ENCODE measurements at places on chromosomes 13 and 19.

GRCh38 chr19:3284759-3285646 lies 60.5 kb downstream of the CELF5 start:
- DNase-seq: peak; percentile 64

- no peak for DNase-seq
Measured at GRCh38 chr19:58575183-58576041, 2.3 kb upstream of the MZF1 start.

GRCh38 chr19:5131031-5131505 lies 162.2 kb downstream of the KDM4B start:
- no peak for DNase-seq

DNA sequence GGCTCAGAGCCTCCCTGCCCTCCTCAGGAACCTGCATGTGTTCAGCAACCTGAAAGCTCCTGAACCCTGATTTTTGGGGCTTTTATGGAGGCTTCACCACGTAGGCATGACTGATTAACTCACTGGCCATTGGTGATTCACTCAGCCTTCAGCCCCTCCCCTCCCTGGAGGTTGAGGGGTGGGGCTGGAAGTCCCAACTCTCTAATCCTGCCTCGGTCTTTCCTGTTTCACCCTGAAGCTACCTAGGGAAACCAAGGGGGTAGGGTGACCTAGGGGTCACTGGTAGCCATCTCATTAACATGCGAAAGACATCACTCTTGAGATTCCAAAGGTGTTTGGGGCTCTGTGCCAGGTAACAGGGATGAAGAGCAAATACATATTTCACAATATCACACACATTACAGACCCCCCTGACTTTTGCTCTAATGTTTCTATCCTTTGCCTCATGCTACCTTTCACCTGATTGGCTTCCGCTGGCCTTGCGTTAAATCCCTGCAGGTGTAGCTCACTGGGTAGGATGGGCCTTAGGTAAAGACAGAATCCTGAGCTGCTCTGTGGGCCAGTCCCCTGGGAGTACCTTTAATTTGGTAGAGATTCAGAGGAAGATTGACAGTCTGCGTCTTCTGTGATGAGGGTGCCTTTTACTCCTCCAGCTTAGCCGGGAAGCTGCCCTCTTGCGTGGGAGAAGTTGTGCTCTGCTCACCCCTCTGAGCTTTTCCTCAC lies 260.6 kb downstream of the ATP8A2 start:
- no peak for DNase-seq

- no peak for DNase-seq
Measured at GRCh38 chr19:2114821-2115220, 18.1 kb downstream of the IZUMO4 start.

DNA sequence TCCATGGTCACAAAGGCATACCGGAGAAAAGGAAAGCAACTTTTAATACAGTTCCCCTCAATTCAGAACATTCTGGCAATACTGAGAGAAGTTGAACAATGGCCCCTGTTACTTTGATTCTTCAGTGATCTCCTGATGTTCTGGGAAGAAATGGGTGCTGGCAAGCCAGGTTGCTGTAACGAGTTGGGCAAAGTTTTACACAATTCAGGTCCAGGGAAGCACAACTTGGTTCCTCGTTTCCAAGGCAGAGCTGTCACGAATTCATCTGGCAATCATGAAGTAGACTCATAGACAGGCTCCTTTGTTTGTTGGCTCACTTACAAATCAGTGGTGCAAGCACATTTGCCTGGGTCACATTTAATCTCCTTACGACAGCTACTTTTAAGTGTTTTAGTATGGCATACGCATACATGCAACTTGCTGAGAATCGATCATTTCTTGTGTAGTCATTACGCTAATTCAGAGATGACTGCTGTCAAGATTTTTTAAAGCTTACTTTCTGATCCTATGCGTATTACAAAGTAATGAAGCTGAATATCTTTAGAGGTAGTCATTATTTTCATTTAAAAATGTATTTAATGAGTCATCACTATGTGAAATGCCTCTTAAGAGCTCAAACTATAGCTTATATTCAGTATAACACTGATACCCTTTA lies 174.7 kb downstream of the GPC5 start:
- DNase-seq: no peak

DNA sequence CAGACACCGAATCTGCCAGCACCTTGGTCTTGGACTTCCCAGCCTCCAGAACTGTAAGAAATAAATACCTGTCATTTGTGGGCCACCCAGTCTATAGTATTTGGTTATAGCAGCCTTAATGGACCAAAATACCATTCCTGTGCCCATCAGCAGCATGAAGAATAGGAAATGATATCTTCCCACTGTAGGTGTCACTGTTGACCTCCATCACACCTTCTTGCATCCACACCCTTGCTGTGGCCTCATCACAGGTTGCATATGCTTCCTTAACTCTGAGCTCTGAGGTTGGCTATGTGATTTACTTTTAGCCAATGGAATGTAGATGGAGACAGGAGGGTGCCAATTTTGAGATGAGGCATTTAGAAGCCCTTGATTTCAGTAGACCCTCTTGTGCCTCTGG lies 242.0 kb upstream of the TSHZ3 start:
- no peak for DNase-seq
